ENCODE measurements at places on chromosomes 13 and 19. TPM values are rescaled to one million over a fixed set of nuclear protein-coding genes. Genes with fewer than 3 reads are reported as not detected.

GNG7 gene
- 0.16 TPM for total RNA-seq

TEAD2 gene
- total RNA-seq: 19.1 TPM

MEIOSIN gene
- total RNA-seq: not detected

OR7A5 gene
- not detected for total RNA-seq

SLC8A2 gene
- total RNA-seq: not detected

NLRP9 gene
- not detected for total RNA-seq

SMIM44 gene
- total RNA-seq: not detected

PCDH20 gene
- total RNA-seq: 0.19 TPM

SPRED3 gene
- not detected for total RNA-seq

C5AR1 gene
- 90.8 TPM for total RNA-seq

SIAH3 gene
- total RNA-seq: not detected

MCEMP1 gene
- not detected for total RNA-seq

CCDC8 gene
- total RNA-seq: 3.6 TPM

S1PR5 gene
- total RNA-seq: not detected

NRTN gene
- total RNA-seq: not detected

PEG3 gene
- 6.8 TPM for total RNA-seq

CEACAM5 gene
- total RNA-seq: not detected
